Activated CD4-positive, alpha-beta T cell treated with anti-CD3 and anti-CD28 coated beads for 4 hours (primary cell): ENCODE measurements at places on chromosomes 11 and 22.
A peak's percentile ranks its signal among the peaks of the same experiment; 100 is the strongest.

DNA sequence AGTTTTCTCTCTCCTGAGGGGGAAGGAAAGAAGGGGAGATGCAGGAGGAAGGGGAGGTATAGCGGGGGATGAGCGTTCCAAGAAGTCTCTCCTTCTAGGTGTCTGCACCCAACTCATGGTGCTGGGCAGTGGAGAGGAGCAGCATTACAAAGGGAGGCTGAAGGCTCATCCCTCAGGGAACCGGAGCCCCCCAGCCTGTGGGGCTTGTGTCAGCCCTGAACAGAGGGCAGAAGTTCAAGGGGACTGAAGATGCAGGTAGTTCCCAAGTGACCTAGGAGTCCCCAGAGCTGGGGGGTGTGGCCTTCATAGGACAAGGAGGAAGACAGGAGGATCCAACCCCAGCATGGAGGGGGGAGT lies 1.8 kb downstream of the C11orf68 start:
- DNase-seq, result no peak

DNA sequence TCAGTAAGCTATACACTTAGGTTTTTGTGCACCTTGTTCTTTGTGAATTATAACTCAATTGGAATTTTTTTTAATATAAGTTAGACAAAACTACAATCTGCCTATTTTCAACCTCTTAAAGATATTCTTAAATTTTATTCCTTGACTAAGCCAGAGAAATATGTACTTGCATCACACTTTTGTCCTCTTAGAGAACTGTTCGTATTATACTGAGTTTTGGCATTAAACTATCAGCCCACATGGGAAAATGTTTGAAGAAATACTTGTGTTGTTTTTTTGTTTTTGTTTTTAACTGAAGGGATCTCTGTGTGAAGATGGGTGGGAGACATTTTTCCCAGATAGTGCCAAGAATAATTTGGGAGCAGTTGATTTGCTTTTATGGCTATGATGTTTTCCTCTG lies 25.3 kb downstream of the CEP295 start:
- DNase-seq, result no peak

- peak; percentile 35 for DNase-seq
Observed at GRCh38 chr11:3855808-3856491, 486 bp downstream of the STIM1 start.

DNA sequence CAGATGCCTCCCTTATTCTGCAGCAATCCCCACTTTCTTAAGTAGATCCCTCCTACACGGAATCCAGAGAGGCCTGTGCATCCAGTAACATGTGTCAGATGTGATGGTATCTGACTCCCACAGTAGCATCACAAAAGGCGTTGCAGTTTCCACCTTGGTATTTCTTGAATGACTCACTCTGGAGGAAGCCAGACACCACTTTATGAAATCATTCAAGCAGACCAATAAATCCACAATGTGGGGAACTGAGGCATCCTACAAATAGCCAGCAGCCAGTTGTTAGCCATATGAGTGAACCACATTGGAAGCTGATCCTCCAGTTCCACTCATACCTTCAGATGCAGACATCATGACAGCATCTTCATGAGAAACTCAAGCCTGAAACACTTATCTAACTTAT lies 798.1 kb downstream of the OPCML start:
- no peak for DNase-seq

DNA sequence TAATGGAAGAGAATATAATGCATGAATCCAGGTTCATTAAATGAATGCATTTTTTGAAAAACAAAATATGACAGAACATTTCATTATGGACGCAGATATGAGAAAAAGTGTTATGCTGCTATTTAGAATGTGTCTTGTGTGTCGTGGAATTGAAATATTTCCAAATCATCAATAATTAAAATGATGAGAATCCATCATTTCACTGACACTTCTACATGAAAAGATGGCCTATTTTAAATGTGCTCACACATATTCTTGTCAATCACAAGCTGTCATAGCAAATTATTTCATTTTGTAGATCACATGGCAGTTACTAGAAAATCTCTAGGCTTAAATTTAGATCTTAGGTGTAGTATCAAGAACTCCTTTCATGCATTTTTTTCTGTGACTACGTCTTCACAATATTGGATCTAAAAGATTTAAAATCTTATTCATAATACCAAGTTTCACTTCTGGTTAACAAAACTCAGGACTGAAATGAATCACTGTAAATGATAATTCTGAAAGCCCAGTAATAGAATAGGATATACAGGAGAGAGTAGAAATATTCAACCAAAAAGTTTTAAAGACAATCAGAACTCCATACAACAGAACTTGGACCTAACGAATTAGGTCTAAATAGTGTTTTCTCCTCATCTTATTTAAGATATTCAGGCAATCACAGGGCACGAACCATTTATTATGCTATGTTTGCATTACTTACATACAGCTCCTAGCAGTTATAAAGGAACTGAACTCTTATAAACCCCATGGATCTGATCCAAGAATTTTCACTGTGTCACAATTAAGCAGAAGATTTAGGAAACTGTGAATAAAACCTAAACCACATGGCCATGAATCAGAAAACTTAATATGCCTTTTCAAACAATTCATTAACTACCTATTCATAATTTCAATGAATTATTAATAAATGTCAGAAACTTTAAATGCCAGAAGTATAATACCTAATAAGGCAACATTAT lies 67.7 kb downstream of the DCDC1 start:
- no peak for DNase-seq

DNA sequence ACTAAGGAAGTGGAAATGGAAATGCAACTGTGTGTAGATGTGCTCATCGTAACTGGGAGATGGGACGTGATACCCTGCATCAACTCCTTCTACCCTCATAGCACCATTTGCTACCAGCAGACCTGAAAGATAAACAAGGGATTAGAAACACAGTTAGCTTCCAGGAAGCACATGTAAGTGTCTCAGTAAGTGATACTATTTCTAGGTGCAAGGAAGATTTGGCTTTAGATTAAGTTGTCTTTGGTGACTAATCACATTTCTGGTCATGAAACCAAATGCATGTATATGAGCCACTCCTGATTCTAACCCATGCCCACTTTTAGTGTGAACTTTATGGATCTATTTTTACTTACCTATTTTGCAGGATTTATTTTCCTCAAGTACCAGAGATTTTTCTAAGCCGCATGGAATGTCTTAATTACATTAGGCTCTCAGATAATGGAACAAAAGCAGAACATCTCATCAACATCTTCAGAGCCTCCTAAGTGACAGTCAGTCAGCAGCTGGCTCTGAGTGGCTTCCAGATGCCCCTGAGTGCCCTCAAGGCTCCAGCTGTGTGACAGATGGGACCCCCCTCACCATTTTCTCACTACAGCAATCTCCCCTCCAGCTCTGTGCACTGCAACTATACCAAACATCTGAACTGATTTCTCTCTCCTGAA lies 21.2 kb downstream of the SLC5A12 start:
- no peak for DNase-seq

DNA sequence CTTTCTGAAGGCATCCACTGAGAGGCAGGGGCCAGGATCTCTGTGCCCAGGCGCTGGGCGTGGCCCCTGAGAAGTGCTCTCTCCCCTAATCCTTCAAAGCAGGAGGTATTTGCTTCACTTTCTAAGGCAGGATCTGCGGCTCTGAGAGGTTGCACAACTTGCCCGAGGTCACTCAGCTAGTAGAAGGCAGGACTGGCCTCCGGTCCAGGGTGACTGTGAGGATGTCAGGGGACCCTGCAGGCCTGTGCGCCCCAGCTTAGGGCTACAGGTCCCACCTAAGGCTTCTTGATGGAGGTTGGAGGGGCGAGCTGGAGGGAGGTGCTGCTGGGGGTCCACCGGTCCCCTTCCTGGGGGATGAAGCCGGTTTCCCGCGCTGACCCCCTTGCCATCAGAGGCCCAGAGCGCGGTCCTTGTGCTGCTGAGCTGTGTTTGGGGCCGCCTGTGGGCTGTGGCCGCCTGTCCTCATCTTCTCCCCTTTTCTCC lies 979 bp downstream of the SMIM38 start:
- DNase-seq, result no peak

GRCh38 chr22:49574881-49575702 lies 252.6 kb downstream of the BRD1 start:
- DNase-seq, result no peak

DNA sequence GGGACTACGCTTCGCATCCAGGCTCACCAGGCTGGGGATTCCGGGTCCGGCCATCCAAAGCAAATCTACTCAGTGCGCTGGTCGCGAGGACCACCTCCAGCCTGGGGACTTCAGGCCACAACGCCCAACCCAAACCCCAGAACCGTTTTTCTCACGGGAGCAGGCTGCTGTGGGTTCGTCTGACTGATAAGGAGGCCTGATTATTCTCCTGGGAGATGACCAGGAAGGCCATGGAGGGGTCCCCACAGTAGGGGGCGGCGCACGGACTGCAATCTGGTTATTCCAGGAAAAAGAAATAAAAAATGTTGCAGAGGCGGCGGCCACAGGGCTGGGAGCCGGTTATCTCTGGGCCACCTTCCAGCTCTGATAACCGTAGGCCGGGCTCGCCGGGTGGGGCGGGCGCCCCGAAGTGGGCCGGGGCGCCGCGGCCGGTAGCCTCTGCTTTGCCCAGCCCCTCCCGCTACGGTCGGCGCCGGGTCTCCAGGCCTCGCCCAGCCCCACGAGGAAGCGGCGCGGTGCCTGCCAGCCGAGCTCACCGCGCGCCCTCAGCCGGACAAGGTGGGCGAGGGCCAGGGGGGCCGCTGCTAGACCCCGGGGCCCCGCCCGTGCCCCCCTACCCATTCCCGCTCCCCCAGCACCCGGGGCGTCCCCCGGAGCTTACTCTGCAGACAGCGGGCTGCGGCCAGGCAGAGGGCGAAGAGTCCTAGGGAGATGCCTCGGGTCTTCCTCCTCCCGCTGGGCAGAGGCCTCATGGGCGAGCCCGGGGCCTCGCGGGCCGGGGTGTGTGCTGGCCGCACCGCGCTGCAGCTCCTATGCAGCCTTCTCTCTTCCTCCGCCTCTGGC lies 446 bp downstream of the VSTM5 start:
- no peak for DNase-seq

DNA sequence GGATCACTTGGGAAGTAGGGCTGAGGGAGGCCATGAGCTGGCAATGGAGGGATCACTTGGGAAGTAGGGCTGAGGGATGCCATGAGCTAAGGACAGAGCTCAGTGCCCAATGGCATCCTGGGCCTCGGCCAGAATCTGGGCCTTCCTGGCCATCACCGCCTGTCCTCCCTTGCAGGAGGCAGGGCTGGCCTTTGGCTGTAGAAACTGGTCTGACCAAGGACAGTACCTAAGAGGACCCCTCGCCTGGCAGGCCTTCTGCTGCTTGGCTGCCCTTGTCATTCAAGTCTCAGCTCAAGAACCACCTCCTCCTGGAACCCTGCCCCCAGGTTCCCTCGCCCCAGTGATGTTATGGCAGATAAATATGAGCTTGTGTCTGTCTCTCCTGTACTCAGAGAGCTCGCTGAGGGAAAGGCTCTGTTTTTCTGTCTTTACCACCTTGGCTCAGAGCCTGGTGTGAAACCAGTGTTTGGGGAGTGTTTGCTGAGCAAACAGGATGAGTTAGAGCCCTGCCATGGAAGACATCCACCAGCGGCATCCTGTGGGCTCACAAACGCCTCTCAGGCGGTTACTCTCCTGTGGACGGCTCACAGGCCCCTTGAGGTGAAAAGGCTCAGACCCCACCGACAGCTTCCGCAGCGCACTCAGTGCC lies 19.3 kb upstream of the RASL10A start:
- no peak for DNase-seq

GRCh38 chr11:33618956-33619355 lies 81.7 kb downstream of the C11orf91 start:
- no peak for DNase-seq

DNA sequence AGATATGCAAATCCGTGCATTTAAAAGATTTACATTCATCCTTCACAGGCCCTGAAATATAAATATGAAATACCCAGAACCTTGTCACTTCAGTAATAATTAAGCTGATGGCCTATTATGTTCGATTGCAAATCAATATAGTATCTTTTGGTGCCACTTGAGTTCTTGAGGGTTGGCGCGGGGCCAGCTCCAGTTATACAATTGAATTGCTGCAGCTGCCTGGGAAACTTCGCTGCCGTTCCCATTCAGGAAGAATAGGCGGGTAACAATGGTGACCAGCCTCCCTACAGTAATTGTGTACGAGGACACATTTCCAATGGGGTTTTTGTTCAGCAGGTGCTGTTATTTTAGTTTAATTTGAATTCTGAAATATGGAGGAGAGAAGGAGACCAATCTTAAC lies 451.2 kb downstream of the INSC start:
- no peak for DNase-seq

- peak; percentile 4 for DNase-seq
Observed at GRCh38 chr11:94602430-94603372, 35.5 kb downstream of the PIWIL4 start.

GRCh38 chr11:6734616-6735015 lies 37.2 kb downstream of the OR2AG2 start:
- no peak for DNase-seq

DNA sequence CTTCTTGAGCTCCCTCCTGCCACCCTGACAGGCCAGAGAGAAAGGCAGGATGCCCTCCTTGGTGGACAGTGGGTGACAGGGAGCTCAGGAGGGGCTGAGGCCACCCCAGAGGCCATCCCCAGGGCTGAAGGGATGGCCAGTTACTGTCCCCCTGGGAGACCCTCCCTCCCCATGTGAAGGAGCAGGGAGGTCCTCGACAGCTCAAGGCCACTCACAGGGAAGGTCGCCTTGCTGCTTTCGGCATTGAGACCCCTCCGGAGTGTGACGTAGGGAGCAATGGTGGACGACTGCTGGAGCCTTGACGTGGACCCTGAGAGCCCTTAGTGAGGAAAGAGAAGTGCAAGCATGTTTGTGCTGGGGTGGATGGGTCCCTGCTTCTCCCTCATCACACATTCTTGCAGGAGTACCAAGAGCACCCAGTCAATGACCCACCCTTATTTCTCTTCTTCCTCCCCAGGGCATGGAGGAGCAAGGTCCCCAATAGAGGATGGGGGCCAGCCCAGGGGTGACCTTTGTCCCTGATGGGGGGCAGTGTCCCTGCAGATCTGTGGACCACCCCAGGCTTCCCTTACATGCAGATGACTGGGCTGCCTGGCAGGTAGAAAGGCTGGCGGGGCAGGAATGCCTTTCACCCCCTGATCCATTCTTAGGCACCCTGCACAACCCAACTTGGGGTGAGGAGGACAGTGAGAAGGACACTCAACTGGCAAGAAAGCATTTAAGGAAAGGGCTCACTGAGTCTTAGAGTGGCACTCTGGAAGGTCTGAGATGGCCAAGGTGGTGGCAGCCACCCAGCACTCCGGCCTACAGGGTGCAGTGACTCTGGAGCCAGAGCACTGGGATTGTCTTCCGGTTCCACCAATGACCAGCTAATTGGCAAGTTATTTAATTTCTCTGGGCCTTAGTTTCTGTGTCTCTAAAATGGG lies 51.4 kb downstream of the C11orf58 start:
- DNase-seq, result no peak

GRCh38 chr11:10490398-10491241 lies 35.6 kb downstream of the AMPD3 start:
- no peak for DNase-seq

GRCh38 chr22:32752326-32752725 lies 49.2 kb upstream of the TIMP3 start:
- no peak for DNase-seq

GRCh38 chr11:86446163-86446923 lies 71.7 kb downstream of the CCDC81 start:
- no peak for DNase-seq

- no peak for DNase-seq
Observed at GRCh38 chr11:86627776-86628455, 44.5 kb downstream of the ME3 start.

- DNase-seq, result no peak
Observed at GRCh38 chr11:11513422-11513821, 108.4 kb downstream of the GALNT18 start.

- DNase-seq, result no peak
Observed at GRCh38 chr11:12690663-12691062, 16.4 kb downstream of the TEAD1 start.
